A549 treated with DMSO at 1 μM for 4 hours (cell line): ENCODE measurements at places on chromosomes 5 and 9. TPM values are rescaled to one million over a fixed set of nuclear protein-coding genes. Genes with fewer than 3 reads are reported as not detected.

CAVIN4 gene
- 0.25 to 0.77 TPM (median 0.53 TPM) in 5 replicates for total RNA-seq

HCN1 gene
- not detected in 5 replicates for total RNA-seq

ADAMTS13 gene
- total RNA-seq, result 0.49 to 0.82 TPM (median 0.52 TPM) in 5 replicates

IL5 gene
- total RNA-seq, result not detected in 5 replicates

PRR7 gene
- total RNA-seq, result 13.5 to 37.0 TPM (median 31.3 TPM) in 5 replicates

IGIP gene
- 0.92 to 1.2 TPM (median 1.2 TPM) in 5 replicates for total RNA-seq

SLC6A7 gene
- total RNA-seq, result 0.02 to 0.06 TPM (median 0.03 TPM) in 4 of 5 replicates, not detected in the other

ZNF454 gene
- total RNA-seq, result not detected in 5 replicates

EQTN gene
- total RNA-seq, result not detected in 5 replicates

DHFR gene
- total RNA-seq, result 50.4 to 68.1 TPM (median 58.5 TPM) in 5 replicates

SPINK6 gene
- 0.32 to 0.76 TPM (median 0.48 TPM) in 5 replicates for total RNA-seq

GRM6 gene
- not detected in 5 replicates for total RNA-seq

OR1Q1 gene
- total RNA-seq, result not detected in 5 replicates

CMYA5 gene
- 0.07 to 0.17 TPM (median 0.13 TPM) in 5 replicates for total RNA-seq

PTPN3 gene
- total RNA-seq, result 13.5 to 18.5 TPM (median 16.0 TPM) in 5 replicates

AQP3 gene
- 12.3 to 16.0 TPM (median 15.4 TPM) in 5 replicates for total RNA-seq

RNF180 gene
- total RNA-seq, result 0.12 to 0.60 TPM (median 0.41 TPM) in 5 replicates

SPINK13 gene
- total RNA-seq, result not detected in 5 replicates

EMB gene
- total RNA-seq, result 5.8 to 8.1 TPM (median 6.9 TPM) in 5 replicates

NAIP gene
- total RNA-seq, result 0.25 to 0.47 TPM (median 0.41 TPM) in 5 replicates

CDC20B gene
- total RNA-seq, result 0.07 to 0.14 TPM (median 0.09 TPM) in 3 of 5 replicates, not detected in the others

LPAR1 gene
- total RNA-seq, result 9.0 to 13.1 TPM (median 11.6 TPM) in 5 replicates

SLC6A19 gene
- not detected in 5 replicates for total RNA-seq

FBP2 gene
- not detected in 5 replicates for total RNA-seq

IL4 gene
- total RNA-seq, result not detected in 5 replicates

TRIO gene
- total RNA-seq, result 102 to 115 TPM (median 105 TPM) in 5 replicates

DMAC1 gene
- 34.8 to 78.2 TPM (median 68.9 TPM) in 5 replicates for total RNA-seq

SPRY4 gene
- total RNA-seq, result 6.2 to 9.1 TPM (median 7.3 TPM) in 5 replicates

EDIL3 gene
- 0.12 to 0.52 TPM (median 0.22 TPM) in 5 replicates for total RNA-seq

PTGS1 gene
- 1.3 to 1.7 TPM (median 1.5 TPM) in 5 replicates for total RNA-seq

CARTPT gene
- total RNA-seq, result not detected in 5 replicates

HTR1A gene
- total RNA-seq, result not detected in 5 replicates

FAM151B gene
- 1.3 to 2.2 TPM (median 1.9 TPM) in 5 replicates for total RNA-seq

TMEM252 gene
- total RNA-seq, result not detected in 5 replicates

NIPAL4 gene
- 10.1 to 16.2 TPM (median 11.0 TPM) in 5 replicates for total RNA-seq

CATSPER3 gene
- total RNA-seq, result 0.17 to 0.63 TPM (median 0.47 TPM) in 5 replicates

F12 gene
- 13.8 to 24.7 TPM (median 20.7 TPM) in 5 replicates for total RNA-seq

BTNL3 gene
- total RNA-seq, result not detected in 5 replicates

CFAP77 gene
- total RNA-seq, result 0.13 to 0.30 TPM (median 0.21 TPM) in 4 of 5 replicates, not detected in the other

OTULINL gene
- 4.4 to 6.1 TPM (median 5.6 TPM) in 5 replicates for total RNA-seq

MYMK gene
- not detected in 5 replicates for total RNA-seq

AMBP gene
- 6.4 to 8.9 TPM (median 7.8 TPM) in 5 replicates for total RNA-seq

APBA1 gene
- 0.17 to 0.47 TPM (median 0.27 TPM) in 5 replicates for total RNA-seq

TRUB2 gene
- total RNA-seq, result 47.0 to 54.8 TPM (median 52.4 TPM) in 5 replicates

NRARP gene
- 3.5 to 5.6 TPM (median 5.4 TPM) in 5 replicates for total RNA-seq

ACOT12 gene
- 0.06 TPM in 1 of 5 replicates, not detected in the others for total RNA-seq
